AG04449 (cell line): ENCODE measurements at places on chromosomes 3 and 15.

DNA sequence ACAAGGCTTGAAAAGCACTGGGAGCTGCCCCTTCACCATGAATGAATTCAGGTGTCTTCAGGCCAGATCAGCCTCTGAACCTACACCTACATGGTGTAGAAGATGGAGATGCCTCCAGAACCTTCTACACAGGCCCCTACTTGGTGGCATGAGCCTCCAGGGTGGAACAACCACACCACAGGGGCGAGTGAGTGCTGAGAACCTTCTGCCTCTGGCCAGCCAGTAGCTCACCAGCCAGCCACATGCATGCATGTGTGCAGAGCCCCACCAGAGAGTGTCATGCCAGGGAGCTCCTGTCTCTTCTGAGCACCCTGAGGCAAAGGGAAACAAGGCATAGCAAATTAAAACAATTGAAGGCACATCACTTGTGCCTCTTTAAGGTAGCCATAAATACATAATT lies 161.8 kb upstream of the TOPAZ1 start:
- DNase-seq: no peak

GRCh38 chr3:111979434-111980038 lies 710 bp downstream of the ABHD10 start:
- no peak for DNase-seq

- no peak for DNase-seq
These were observed 2.5 kb downstream of the EEFSEC start for GRCh38 chr3:128155616-128156360.

GRCh38 chr3:66053550-66054094 lies 14.9 kb upstream of the MAGI1 start:
- DNase-seq: no peak

- DNase-seq: no peak
These were observed 6.8 kb downstream of the PLSCR1 start for GRCh38 chr3:146537603-146538002.

GRCh38 chr15:100198442-100198841 lies 143.3 kb downstream of the ADAMTS17 start:
- DNase-seq: no peak

GRCh38 chr3:32872487-32873382 lies 54.9 kb downstream of the TRIM71 start:
- DNase-seq: peak; percentile 10

GRCh38 chr3:126316031-126316461 lies 41.2 kb downstream of the KLF15 start:
- DNase-seq: no peak

- no peak for DNase-seq
These were observed 34.7 kb downstream of the MAP3K13 start for GRCh38 chr3:185397676-185398075.

DNA sequence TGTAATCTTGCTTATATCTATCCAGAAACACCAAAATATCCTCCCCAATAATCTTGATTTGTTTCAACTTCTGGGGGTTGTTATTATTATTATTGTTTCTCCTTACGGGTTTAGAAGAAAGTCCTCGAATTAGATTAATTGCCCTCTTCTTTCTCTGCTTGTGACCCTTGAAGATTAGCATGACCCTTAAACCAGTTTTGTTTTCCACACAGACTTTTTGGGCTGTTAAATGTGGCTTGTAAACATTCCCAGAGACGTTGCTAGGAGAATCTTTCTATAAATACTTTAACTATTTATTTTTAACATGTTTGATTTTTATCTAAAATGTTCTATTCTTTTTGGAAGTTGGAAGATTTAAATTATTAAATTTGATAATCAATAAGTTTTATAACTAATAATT lies 4.3 kb upstream of the SUCNR1 start:
- no peak for DNase-seq

GRCh38 chr15:60442031-60442650 lies 36.8 kb downstream of the ICE2 start:
- DNase-seq: no peak

GRCh38 chr15:58583171-58583908 lies 151.5 kb downstream of the LIPC start:
- DNase-seq: no peak

- no peak for DNase-seq
These were observed 185.2 kb upstream of the ZNF385D start for GRCh38 chr3:21936207-21936606.
